ENCODE measurements at places on chromosomes 1 and 21.

GRCh38 chr1:91572044-91572443 is 71.4 kb downstream of the CDC7 start:
- DNase-seq = no peak

DNA sequence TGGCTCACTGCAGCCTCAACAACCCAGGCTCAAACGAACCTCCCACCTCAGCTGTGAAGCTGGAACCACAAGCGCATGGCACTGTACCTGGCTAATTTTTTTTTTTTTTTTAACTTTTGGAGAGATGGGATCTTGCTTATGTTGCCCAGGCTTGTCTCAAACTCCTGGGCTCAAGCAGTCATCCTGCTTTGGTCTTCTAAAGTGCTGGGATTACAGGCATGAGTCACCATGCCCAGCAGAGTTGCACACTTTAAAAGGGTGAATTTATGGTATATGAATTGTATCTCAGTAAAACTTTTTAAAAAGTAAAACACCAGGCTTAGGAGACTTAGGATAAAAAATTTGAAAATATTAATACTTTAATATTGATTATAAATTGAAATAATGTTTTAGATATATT is 99.1 kb downstream of the CLEC20A start:
- DNase-seq = no peak

DNA sequence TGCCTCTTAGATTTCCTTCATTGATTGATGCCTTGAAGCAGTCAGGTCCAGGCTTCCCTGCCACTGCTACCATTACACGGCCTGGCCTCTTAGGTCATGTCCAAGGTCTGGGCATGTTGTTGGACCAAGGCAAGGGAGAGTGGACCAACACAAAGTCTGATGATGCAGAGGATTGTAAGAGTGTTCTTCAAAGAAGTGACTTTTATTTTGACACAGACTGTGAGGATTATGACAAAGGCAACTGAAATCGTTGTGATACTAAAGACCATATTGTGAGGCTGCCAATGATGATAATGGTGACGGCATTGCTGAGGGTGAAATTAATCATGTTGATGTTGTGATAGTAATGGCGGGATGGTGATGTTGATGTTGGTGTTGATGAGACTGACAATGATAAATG is 149.5 kb downstream of the GRIK3 start:
- no peak for DNase-seq

GRCh38 chr1:15210651-15211375 is 36.2 kb upstream of the FHAD1 start:
- no peak for DNase-seq

GRCh38 chr1:4147509-4147908 is 247.4 kb upstream of the C1orf174 start:
- no peak for DNase-seq

DNA sequence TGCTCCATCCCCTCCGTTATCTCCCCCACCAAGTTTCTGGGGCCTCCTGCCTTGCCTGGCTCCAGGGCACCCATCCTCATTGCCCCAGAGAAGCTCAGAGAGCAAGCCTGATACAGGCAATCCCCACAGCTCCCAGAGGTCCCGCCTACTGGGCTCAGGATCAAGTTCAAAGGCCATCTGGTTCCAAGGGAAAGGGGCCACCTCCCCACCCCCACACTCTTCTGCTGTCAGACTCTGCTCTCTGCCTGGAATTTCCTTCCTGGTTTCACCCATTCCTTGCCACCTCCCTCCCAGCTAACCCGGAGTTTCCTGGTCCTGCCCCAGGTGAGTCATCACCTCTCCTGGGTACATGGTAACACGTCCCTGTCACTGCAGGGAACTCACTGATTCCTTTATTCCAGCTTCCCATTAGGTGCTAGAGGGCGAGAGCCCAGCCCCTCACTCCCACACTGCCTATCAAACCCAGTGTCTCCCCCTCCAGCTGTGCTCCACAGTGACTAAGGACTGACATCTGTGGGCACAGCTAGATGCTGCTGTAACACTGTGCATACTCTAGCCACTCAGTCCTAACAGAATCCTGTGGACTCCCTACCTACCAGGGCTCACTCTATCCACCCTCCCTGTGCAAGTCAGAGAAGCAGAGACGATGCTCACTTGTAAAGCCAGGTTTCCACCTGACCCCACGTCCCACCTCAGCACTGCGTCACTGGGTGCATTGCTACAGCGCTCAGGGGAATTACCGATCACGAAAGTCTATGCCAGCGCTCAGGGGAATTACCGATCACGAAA is 21.8 kb downstream of the RSPH1 start:
- DNase-seq = no peak

DNA sequence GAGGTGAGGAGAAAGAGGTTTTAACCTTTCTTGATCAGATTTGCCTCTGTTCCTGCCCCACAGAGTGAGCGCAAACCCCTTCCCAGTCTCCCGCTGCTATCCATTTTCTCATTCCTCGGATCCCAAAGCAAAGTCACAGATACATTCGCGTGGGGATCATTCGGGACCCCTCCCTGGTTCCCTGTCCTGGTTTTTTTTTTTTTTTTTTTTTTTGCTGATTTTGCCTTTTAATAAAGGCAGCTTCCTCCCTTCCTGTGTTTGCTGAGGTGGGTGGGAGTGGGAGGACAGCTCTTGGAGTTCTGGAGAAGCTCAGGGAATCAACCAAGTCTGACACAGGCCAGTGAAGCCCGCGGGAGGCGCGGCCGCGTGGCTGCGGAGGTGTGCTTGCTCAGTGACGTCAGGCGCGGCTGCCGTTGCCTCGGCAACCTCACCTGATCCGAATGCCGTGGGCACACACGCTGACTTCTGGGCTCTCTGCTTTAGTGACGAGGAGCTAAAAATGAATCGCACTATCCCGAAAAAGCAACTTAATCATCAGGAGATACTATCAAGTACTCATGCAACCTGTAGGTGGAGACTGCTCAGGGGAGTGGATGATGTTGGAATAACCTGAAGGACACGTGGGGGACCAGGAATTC is 106.4 kb downstream of the TBX19 start:
- peak; percentile 80 for DNase-seq

DNA sequence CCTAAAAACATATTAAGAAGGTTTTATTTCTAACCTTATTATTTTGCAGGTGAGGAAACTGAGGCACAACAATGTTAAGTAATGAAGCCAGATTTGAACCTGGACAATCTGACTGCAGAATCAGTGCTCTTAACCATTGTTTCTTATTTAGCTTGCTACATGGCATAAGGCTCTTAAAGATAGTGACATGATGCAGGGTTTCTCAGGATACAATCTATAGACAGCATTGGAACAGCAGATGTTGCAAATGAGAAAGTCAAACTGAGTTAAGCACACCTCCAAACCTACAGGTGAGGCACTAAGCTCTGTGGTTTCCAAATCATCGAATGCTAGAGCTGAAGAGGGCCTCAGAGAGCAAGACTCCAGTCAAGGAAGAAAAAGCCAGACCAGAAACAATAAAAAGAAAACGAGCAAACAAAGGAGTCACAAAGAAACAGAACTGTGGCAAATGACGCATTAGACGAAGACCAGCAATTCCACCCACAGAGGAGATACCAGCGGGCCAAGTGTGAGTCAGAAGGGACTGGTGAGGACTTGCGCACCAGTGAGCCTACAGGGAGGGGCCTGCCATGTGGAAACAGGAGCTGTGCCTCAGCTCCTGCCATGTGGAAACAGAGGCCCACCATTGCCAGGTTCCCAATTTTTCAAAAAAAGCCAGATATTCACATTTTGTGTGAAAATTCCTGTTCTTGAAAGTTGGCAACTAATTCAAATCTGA is 14.4 kb downstream of the CD58 start:
- peak; percentile 67 for DNase-seq

- DNase-seq = no peak
Observed at GRCh38 chr1:233300326-233300725, 4.8 kb upstream of the PCNX2 start.

DNA sequence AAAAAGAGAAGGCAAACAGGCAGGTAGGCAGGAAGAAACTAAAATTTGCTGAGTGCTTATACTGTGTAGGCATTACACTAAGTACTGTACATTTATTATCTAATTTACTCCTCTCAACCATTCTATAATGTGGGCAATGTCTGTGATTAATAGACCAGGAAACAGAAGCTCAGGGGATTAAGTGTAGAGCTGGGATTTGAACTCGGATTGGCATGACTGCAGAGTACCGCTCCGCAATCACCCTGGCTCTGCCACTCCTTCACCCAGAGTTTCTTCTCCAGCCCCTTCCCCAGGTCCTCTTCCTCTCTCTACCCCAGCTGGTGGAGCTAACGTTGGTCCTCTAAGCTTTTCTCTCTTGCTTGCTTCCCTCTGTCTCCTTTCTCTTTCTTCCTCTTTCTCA is 11.5 kb upstream of the S100A2 start:
- DNase-seq = no peak

GRCh38 chr1:22420455-22421053 is 31.1 kb upstream of the ZBTB40 start:
- DNase-seq = peak; percentile 51

DNA sequence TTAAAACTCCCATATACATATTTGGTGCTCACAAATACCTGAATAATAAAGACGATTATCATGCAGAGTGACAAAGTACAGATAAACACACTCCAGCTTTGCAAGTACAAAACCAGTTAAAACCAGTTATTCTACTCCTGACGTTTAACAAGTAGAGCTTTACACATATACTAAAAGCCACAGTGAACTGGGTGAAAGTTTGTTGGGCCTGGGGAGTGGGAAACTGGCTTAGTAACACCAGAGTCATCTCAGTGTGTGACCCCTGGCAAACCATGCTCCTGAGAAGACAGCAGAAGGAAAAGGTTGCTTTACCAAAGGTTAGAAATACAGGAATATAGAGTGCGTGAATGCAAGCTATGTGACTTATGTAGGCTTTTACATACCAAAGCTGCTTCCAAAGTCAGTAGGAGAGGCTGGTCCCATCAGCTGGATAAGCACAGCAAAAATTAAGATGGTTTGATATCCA is 148.1 kb downstream of the NRIP1 start:
- DNase-seq = no peak

DNA sequence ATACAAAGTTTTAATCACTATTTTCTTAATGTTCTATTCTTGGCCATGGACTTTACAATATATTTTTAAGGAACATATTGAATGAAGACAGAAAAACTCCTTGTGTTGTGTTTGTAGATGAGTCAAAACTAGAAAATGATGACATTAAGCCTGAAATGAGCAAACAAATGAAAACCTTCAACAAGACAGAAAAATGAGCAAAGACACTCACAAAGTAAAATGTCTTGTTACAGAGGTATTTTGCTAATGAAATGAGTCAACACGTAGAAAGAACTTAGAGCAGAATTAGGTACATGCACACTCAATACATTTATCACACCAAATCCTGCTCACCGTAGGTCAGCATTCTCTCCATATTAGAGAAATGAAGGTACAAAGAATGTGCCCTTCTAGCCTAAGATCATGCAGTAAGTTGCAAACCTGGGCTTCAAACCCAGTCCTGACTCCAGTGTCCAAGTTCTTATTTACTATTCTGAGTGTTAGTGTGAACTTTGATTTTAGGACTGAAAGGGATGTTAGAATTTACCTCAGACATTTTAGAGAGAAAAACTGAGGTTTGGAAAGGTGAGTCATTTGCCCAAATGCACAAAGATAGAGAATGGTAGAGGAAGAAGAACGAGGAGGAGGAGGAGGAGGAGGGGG is 133.9 kb upstream of the SGIP1 start:
- no peak for DNase-seq

DNA sequence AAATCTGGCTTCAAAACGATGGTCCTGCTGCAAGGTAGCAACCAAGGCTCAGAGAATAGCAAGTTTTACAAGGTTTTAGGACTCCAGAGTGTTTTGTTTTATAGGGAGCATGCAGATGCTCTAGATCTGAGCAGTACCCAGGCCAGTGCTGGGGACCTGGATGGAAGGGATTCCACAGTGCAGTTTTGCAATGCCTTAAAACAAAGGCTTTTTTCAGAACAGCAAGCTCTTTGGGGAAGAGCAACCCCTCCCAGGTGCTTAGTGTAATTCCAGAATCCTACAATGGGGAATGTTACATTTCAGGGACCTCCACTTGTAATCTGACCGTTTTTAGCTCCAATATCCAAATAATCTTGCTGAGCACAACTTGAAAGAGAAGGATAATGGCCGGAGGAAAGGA is 6.7 kb downstream of the ROR1 start:
- no peak for DNase-seq

- DNase-seq = peak; percentile 25
Observed at GRCh38 chr1:232923739-232924386, 26.5 kb upstream of the NTPCR start.

DNA sequence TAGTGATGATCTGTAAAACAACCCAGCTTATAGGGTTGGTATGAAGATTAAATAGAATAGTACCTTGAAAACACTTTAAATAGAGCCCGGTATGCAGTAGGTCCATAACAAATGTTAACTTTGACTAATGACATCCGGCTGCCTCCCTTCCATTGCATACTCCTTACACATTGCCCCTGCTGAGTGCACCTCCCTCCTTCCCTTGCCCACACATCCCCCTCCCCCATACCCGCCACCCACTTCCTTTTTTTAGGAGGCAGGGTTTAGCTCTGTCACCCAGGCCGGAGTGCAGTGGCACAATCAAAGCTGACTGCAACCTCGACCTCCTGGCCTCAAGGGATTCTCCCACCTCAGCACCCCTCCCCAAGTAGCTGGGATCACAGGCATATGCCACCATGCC is 24.4 kb upstream of the ZC3H12A start:
- DNase-seq = peak; percentile 23

DNA sequence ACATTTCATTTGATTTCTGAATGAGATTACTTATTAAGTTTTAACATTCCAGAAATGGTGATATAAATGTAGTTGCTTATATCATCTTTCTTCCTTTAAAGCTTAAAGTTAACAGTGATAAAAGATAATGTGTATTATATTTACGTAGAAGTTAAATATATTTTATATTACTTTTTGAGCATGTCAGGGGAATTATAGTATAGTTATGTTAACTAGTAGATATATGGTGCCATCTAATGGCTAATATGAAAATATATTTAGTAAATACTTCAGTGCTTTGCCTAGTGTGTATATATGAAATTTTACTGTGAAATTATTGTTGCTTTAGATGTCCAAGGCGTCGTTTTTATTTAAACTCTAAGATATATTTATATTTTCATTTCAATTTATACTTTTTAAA is 51.5 kb downstream of the SYT14 start:
- no peak for DNase-seq
